Stimulated activated CD8-positive, alpha-beta memory T cell treated with anti-CD3 and anti-CD28 coated beads, Interleukin-15, amount 100 ng/mL, for 48 hours (primary cell): ENCODE measurements at places on chromosomes 7 and 10.

DNA sequence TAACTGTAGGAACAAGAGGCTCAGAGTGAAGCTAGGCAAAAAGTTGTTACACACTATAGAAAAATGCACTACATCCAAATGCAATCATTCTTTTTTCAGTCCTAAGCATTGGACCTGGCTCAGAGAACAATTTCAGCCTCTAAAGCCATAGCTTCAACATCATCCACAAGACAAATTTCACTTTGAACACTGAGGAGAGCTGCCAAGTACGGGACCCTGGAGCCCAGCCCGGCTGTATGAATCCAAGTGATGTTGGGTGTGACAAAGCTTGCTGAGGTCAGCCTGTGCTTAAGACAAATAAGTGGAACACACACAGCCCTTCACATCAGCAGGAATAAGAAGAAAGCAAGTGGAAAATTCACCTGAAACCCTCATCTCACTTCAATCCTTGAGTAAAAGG is 233.1 kb upstream of the PFKP start:
- DNase-seq: no peak

DNA sequence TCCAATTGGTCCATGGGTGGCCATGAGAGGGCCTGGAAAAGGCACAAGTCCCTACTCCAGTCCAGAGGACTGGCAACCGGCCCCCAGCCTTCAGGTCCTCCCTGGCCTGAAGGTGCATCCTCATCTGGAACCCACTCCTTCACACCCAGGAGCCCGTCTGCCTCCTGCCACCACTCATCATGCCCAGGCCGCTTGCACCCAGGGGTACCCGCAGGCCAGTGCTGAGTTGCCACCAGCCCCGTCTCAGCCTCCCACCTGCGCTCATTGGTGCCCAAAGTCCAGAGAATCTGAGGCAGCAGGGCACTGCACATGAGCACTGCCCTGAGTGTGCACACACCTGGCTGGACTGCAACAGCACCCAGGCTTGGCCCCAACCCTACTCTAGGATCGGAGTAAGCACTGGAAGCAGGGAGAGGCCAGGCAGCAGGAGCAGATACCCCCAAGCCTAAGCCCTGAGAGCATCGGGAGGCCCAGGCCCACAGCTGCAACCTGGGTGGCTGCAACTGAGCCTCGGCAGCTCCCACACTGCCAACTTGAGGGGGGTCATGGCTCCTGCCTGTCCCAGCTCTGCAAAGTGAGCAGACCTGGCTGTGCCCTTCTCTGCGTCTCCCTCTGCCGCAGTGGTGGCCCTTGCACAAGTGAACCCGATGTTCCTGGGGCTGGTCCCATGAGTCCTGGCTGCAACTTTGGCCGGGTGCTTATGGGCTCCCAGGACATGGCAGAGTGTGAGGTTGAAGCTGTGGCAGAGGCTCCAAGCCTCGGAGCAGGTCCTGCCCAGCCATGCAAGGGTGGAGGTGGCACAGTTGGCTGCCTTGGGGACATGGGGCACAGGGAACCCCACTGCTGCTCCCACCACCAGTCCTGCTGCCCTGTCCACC is 44.3 kb downstream of the TCERG1L start:
- DNase-seq: no peak

GRCh38 chr10:110307805-110308204 is 3.1 kb upstream of the SMNDC1 start:
- no peak for DNase-seq

DNA sequence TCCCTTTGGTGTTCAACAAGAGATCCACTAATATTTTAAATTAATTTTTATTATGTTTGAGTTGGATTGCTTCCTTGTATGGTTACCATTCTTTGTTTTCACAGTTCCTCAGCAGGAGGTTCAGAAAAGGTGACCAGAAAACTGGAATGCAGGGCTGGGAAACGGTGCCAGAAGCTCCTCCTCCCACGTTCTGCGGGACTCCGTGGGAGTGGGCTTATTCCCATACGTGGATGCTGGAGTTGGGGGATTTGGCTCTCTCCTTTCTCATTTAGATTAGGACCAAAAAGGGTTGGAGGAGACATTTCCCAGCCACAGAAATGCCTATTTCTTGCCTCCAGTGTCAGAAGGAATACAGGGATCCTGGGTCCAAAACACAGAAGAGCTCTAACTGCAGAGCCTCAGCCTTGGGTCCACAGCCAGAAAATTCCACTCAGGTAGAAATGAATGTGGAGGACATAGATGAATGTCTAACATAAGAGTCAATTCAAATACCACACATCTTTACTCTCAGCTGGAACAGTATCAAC is 56.0 kb downstream of the SORBS1 start:
- DNase-seq: no peak

GRCh38 chr10:16893664-16894063 is 76.4 kb upstream of the RSU1 start:
- DNase-seq: no peak

DNA sequence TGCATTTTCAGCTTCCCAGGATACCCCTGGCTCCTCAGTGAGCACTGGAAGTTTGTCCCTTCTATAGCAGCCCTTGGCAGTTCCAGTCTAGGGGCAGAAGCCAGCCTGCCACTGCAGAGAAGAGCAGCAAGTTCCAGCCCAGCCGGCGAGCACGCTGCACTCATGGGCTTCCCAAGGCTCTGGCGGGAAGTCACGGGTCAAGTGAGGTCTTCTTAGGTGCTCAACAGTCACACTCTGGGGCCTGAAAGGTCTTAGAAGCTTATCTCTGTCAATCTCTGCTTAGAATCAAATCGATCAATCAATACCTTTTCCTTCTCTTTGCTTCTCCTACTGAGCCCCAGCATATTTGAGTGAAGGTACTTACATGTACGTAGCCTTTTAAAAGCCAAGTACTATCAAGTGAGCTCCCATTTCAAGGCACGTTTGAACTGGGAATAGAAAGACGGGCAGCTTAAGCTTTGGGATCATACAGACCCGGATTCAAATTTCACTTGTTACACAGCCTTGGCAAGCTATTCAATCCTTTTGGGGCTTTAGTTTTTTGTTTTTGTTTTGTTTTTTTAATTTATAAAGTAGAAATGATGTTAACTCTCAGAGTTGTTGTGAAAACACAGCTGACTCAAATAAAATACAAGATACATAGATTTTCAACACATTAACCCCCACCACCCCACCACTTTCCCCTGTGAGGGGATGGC is 152.6 kb upstream of the KLF14 start:
- no peak for DNase-seq

- DNase-seq: no peak
Measured at GRCh38 chr7:23410446-23411183, 59.7 kb downstream of the IGF2BP3 start.

- DNase-seq: no peak
Measured at GRCh38 chr7:137753948-137754851, 92.6 kb downstream of the DGKI start.

- no peak for DNase-seq
Measured at GRCh38 chr7:31782411-31782991, 95.5 kb downstream of the PPP1R17 start.

DNA sequence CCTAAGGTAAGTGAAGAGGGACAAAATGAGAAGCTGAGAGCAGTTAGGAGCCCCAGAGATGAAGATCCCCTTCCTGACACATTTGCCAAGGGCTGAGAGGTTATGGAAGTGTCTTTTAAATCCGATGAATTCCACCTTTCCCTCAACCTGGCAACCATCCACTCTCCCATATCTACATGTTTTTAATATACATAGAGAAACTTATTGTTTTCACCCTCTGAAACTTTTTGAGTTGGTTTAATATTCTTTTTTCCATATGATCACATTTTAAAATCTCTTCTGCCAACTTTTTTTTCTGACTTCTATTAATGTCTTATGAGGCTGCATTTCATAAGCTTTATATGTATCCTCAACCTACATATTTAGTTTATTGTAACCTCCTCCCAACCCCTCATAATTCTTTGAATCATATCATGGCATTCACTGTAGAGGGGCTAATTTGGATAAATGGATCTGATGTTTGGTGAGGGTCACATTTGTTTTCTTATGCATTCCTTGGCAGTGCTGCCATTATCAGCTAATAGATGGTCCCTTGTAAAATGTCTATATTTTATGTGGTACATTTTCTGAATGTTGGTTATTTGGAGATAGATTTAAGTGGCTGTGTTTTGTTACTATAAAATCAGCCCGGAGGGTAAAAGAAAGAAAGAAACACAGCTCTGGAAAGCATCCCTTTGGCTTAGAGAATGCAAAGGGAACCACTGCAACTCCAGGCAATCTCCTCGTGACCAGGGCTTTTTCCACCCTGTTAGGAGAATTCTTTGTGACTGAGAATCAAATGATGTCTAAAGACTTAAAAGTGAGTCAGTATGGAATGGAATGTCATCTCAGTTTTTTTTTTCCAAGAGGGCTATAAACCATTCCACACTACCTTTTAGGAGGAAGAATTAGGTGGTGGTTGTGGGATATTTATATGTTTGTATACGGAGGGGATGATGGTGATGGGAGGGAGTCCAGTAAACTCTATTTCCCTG is 334.4 kb downstream of the SUGCT start:
- no peak for DNase-seq

DNA sequence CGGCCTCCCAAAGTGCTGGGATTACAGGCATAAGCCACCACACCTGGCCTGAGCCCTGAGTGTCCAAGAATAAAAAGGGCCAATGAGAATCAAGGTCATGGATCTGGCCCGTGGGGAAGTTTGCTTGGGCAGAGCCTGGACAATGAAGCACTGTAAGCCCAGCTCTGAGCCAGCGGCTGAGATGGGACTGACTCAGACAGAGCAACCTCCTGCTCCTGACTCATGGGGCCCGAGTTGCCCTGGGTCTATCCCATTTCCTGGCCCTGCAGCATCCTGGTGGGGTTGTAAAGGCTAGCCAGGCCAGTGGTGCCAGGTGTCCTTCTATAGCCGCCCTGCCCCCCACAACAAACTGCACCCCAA is 5.2 kb upstream of the MYH16 start:
- DNase-seq: no peak
